Fibroblast of skin of right quadriceps (primary cell): ENCODE measurements at places on chromosomes 4 and X.
A peak's percentile ranks its signal among the peaks of the same experiment; 100 is the strongest.

DNA sequence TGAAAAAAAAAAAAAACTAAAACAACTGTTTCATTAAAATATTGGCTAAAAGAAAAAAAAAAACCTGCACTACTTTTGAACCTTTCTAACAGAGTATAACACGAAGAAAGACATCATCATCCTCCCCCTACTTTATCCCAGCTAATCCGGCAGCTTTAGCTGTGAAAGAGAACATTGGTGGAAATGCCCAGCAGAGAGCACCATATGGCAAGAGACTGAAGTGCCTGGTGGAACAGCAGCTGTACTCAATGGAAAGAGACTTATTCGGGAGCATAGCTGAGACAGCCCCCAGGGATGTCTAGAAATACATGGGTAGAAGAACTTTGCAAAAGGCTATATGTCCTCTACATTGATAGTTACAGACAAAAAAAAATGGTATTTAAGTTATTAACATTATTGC, 30.3 kb downstream of the STPG2 start:
- DNase-seq = peak; percentile 2

DNA sequence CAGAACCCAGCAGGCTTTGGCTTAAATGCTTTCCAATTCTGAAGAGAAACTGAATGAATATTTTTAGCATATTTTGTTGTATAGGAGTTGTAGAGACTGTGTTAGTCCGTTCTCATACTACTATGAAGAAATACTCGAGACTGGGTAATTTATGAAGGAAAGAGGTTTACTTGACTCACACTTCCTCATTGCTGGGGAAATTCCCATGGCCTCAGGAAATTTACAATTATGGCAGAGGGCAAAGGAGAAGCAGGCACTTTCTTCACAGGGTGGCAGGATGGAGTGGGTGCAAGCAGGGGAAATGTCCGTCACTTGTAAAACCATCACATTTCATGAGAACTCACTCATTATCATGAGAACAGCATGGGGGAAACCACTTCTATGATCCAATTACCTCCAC, 291.7 kb downstream of the PACRGL start:
- DNase-seq = no peak

DNA sequence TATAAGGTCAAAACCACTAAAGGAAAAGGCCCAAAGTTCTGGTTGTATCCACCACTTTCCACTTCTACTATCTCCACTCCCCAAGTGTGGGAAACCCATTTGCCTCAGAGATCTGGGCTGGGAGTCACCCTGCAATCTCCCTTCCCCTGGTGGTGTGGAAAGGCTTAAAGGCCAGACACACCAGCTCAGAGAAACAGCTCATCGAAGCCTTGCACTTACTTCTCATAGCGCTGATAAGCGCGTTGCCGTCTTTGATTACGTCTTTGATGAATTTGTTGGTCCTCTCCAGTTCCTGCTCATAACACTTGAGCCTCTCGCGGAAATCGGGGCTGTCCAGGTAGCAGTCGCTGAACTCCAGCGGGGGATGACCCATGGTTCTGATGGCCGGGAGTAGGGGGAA, 647 bp downstream of the OPHN1 start:
- DNase-seq = no peak

DNA sequence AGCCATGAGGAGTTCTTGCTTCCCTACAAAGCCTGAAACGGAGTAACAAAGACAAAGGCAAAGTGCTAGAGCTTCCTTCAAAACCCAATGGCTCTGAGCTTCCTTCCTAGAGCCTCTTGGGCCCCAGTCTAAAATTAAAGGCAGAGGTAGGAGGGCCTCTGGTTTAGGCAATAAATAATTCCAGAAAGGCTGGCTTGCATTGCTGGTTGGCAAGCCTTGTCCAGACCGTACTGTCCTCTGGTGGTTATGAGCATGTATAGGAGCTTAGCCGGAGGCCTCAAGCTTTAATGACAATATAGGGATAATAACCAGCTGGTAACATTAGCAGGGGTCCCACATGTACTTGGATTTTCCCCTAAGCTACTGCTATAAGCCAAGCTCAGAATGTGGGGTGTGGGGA, 237.3 kb downstream of the AR start:
- DNase-seq = no peak

DNA sequence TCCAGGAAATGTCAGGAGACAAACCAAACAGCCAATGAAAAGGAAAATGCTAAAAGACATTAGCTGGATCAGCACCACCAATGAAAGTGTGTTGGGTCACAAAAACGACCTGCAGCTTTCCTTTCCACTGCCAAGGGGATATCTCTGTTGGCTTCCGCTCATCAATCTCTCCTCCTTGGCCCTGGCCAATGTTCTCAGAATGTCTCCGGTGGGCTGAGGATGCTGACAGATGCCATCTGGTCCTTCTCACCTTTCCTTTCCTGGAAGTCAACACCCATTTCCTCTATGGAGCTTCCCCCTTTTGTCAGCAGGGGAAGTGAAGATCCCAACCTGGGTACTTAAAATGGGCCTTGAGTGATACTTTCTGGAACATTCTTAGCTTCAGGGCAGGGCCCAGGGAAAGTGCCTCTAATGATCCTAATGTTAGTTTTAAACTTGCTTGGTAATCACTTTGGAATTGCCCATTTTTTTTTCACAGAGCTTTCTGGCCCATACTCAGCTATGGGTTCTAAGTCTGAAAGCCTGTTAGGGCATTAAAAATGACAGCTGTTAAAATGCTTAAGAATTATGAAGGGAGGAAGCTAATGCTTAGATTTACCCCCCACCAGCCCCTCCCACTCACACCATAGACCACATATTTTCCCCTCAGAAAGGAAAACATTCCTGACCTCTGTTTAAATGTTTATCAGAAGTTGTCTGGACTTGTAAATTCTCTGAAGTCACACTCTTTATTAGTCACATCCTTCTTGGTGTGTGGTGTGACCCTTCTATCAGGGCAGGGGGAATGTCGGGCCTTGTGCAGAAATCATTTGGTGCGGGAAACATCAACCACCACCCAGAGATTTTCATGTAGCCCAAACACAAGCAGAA, 29.2 kb downstream of the IGFBP7 start:
- peak; percentile 98 for DNase-seq

DNA sequence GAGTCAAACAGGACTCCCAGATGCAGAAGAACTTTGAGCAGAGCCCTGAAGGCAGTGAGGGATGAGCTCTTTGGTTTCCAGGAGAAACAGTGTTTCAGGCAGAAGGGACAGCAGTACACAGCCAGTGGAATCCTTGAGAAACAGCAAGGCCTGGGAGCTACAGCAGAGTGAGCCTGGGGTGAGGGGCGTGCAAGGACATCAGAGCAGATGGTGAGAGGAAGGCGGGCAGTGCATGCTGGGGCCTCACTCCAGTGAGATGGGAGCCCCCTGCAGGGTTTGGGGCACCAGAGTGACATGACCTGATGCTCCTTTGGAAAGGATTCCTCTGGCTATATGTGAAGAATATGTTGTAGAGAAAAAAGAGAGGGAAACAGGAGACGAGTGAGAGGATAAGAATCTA, 98.1 kb upstream of the EGFL6 start:
- DNase-seq = no peak
